Frontal cortex (tissue), 4 donors: ENCODE measurements at places on chromosomes 2 and 18. TPM values are rescaled to one million over a fixed set of nuclear protein-coding genes. Genes with fewer than 3 reads are reported as not detected.

DNA sequence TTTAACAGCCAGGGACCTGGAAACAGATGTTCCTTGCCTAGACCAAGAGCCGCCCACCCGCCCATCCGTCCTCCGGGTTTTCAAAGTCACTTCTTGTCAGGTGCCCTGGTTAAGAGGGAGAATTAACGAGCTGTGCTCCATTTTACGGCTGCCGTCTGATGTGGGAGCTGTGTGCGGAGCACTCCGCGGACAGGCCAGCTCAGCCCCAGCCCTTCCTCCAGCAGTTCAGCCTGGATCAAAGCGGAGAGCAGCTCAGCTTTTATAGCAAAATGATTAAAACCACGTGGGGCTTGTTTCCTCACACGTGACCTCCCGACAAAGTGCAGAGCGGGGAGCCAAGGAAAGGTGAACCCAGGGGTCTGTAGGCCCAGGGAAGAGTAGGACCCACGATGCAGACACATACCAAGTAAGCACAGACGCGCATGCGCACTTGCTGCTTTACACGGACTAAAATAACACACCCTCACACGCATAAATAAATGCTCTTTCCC, 46.1 kb upstream of the PKDCC start:
- no peak for DNase-seq

- DNase-seq: no peak
Measured at GRCh38 chr2:43984533-43984932, 11.3 kb downstream of the LRPPRC start.

The CCDC85A gene
- total RNA-seq: 31.0 TPM

The ZSWIM2 gene
- 0.41 TPM for total RNA-seq

DNA sequence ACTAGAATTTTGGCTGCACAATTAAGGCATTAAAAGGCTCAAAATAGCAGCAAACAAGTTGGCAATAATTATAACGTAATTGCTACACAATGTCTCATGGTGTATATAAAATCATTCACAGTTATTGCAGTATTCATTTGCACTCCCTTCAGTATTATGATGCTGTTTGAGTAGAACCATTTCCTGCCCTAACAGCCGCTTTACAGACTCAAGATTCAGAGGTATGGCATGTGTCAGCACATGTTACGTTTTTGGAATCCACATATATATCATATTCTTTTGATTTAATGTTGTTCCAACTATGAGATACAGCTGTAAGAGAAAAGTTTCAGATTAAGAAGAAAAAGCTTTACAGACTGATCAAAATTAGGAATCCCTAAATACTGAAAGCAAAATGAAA, 56.3 kb upstream of the NCKAP5 start:
- DNase-seq: no peak

DNA sequence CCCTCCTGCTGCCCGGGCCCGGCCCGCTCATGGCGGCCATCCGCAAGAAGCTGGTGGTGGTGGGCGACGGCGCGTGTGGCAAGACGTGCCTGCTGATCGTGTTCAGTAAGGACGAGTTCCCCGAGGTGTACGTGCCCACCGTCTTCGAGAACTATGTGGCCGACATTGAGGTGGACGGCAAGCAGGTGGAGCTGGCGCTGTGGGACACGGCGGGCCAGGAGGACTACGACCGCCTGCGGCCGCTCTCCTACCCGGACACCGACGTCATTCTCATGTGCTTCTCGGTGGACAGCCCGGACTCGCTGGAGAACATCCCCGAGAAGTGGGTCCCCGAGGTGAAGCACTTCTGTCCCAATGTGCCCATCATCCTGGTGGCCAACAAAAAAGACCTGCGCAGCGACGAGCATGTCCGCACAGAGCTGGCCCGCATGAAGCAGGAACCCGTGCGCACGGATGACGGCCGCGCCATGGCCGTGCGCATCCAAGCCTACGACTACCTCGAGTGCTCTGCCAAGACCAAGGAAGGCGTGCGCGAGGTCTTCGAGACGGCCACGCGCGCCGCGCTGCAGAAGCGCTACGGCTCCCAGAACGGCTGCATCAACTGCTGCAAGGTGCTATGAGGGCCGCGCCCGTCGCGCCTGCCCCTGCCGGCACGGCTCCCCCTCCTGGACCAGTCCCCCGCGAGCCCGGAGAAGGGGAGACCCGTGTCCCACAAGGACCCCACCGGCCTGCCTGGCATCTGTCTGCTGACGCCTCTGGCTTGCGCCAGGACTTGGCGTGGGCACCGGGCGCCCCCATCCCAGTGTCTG, 767 bp downstream of the RHOB start:
- DNase-seq: peak; percentile 54
